ENCODE measurements at places on chromosomes 3 and 15.

GRCh38 chr15:48279608-48280007 lies 51.6 kb upstream of the DUT start:
- DNase-seq, result no peak

GRCh38 chr15:25683911-25684310 lies 179.2 kb downstream of the ATP10A start:
- DNase-seq, result no peak

GRCh38 chr3:38102444-38102814 lies 34.5 kb downstream of the ACAA1 start:
- DNase-seq, result no peak

DNA sequence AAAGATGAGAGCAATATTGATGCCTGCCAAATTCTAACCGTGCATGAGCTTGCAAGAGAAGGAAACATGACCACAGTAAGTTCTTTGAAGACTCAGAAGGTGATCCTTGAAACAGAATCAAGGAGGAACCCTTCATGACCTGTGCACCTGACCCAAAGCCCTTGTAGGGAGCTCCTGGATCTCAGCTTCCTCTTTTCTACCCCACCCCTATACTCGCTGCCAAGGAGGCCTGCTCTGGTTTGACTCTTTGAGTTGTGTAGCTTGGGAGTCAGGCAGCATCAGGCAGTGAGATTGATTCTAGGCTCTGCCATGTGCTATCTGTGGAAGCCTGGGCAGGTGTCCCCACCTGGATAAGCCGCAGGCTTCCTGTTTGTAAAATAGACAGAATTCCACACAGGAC lies 10.6 kb downstream of the TTC21A start:
- no peak for DNase-seq

DNA sequence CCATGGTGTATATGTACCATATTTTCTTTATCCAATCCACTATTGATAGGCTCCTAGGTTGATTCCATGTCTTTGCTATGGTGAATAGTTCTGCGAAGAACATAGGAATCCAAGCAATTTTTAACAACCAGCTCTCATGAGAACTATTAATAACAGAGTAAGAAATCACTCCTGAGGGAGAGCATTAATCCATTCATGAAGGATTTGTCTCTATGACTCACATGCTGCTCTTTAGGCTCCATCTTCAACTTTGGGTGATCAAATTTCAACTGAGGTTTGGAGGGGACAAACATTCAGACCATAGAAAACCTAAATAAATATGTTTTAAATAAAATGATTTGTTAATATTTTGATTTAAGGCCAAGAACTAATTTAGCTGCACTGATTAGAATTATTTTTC lies 147.4 kb downstream of the NSUN3 start:
- no peak for DNase-seq

DNA sequence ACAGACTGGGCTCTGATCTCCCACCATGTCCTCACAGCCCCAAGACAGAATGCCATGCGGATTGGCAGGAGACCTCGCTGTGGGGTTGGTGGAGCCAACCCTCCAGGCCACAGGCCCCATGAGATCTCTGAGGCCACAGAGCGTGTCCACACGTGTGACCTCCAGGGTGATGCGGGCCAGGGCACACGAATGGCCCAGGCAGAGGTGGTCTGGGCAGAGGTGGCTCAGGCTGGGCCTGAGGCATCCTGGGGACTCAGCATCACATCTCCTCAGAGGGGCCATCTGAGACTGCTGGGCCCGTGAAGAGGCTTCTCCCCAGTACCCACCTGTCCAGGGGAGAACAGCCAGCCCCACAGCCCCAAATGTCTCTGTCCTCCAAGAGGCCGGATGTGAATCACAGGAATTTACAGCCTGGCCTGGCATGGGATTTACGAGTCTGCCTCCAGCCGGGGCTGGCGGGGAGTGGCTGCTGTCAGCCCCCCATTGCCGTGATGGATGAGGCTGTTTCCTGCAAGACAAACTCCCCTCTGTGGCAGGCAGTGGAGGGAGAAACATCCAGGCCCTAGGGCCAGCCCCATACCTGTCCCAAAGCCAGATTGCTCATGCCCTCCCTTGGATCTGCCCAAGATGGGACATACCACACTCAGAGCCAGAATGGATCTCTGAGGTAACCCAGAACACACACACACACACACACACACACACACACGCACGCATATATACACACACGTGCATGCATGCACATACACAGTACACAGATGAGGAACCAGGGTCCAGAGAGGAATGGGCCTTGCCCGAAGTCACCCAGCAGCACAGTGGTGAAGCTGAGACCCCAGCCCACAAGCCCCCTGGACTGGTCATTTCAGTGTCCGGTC lies 208.3 kb downstream of the TBC1D2B start:
- DNase-seq, result no peak

- no peak for DNase-seq
Measured at GRCh38 chr15:32898414-32898813, 180.6 kb downstream of the GREM1 start.

DNA sequence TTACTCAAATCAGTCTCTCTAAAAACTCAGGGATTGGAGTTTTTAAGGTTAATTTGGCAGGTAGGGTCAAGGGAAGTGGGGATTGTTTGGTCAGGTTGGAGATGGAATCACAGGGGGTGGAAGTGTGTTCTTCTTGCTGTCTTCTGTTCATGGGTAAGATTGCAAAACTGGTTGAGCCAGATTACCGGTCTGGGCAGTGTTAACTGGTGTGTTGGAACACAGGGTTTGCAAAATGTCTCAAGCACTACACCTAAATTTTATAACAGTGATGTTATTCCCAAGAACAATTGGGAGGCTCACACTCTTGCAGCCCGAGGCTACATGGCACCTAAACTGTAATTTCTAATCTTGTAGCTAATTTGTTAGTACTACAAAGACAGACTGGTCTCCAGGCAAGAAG lies 425.4 kb downstream of the PLOD2 start:
- DNase-seq, result no peak

- DNase-seq, result no peak
Measured at GRCh38 chr3:109018828-109019227, 65.1 kb upstream of the GUCA1C start.

- no peak for DNase-seq
Measured at GRCh38 chr3:141485641-141486495, 959 bp upstream of the RASA2 start.

DNA sequence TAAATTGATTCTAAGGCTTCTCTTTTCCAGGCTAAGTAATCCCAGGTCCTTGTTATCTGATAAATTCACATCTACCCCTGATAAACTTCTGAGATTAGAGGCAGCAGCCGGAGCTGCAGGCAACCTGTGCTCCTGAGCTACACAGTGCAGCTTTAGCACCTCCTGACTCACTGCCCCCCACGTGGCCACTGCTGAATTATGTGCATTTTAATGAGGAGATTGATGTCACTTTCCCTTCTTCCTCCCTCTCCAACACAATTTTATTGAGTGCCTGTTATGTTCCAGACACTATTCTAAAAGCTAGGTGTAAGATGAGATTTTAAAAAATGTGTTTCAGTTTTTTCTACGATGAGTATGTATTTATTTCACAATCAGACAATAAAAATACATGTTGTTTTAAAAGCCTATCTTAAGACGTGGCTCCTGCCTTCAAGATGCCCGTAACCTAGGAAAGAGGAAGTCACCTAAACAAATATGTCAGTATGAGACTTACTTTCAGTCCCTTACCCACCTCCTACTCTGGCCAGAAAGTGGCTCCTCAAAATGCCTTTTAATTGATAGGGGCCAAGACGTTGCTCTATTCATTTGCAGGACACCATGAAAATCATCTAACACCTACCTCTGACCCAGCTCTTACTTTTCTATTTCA lies 161.5 kb upstream of the PFN2 start:
- no peak for DNase-seq

- DNase-seq, result peak; percentile 61
Measured at GRCh38 chr15:90594301-90594738, 64.6 kb downstream of the CRTC3 start.

DNA sequence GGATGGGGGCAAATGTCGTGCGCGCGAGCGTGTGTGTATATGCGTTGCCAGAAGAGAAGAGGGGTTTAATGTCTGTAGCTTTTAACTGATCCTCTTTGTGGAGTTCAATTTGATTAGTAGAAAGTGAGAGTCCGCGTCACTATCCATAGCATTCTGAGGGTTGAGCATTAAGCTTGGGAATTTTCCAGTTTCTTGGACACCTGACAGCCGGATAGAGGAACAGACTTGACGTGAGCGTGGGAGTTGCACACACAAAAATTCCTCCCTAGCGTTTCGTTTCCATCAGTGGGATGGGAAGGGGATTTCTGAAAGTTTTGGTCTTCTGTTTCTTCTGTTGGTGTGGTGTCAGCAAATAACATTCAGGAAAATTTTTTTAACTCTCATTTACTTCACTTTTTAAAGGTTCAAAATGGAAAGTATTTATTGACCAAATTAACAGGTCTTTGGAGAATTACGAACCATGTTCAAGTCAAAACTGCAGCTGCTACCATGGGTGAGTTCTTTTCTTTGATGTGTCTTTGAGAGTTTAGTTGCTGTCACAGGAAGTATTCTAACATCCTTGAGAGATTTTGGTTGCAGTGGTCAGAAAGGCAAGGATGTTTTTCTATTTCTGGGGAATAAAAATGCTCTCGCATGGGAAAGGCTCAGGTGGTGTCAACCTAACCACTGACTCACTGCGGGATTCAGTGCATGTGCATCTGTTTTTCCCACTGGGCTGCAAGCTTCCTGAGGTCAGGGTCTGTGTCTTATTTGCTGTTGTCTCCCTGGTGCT lies 841 bp downstream of the POGLUT1 start:
- DNase-seq, result no peak

GRCh38 chr15:81008312-81008711 lies 7.6 kb downstream of the TLNRD1 start:
- DNase-seq, result no peak

DNA sequence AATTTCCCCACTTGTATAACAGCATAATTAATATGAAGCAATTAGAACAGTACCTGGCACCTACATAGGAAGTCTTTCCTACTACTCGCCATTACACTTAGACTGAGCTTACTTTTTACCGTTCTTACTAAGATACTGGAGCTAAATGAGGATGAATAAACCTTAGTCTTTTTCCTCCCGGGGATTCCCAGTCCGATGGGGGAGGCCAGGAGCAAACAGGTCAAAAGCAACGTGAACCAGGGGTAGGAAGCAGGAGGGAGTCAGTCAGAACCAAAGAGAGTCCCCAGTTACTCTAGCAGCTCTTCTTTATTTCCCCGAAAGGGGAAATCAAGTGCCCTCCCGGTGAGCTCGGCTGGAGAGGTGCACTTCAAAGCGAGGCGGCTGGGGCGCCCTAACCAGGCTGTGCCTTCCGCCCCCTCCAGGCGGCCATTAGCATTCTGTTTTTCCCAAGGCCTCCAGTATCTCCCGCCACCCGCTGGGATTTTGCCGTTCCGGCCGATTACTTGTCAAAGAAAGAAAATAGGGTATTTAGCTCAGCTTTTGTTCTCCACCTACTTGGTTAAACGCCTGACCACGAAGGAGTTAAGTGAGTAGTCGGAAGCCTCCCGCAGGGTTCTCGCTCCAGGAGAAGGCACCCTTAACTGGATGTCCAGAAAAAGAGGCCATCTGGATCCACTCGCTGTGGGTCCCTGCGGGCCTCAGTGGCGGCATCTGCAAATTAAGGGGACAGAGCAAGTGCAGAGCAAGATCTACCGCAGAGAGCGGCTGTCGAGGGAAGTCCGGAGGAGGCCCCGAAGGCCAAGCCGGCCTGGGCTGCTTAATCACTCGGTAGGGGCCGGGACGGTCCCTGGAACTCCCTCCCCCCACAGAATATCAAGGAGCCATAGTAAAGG lies 6.3 kb upstream of the EOMES start:
- no peak for DNase-seq

- DNase-seq, result no peak
Measured at GRCh38 chr3:34078418-34078817, 280.0 kb downstream of the PDCD6IP start.

DNA sequence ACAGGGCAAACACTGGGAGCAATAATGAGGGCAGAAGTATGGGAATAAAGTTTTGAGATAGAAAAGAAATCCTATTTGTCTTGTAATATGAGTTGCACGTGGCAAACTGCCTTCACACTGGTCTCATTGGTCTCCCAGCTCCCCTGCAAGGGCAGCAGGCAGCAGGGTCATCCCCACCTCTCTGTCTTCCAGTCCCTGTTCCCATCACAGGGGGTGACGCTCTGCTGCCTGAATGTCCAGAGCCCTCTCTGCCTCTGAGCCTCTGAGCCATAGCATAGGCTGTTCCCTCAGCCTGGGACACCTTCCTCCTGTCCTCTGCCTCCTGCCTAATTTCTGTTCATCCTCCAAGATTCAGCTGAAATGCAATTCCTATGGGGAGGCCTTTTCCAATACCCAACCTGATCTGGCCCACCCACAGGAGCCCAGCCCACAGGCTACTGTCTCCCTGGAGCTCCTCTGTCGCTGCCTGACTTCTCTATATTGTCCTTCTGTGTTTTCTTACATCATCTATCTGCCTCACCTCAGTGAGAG lies 12.1 kb upstream of the SKOR1 start:
- no peak for DNase-seq

- DNase-seq, result no peak
Measured at GRCh38 chr15:58606577-58607080, 142.9 kb downstream of the ADAM10 start.

- DNase-seq, result no peak
Measured at GRCh38 chr3:147267434-147267833, 138.9 kb downstream of the ZIC4 start.

- DNase-seq, result no peak
Measured at GRCh38 chr3:144104679-144105078, 133.1 kb downstream of the DIPK2A start.

- DNase-seq, result no peak
Measured at GRCh38 chr15:93029836-93030429, 59.1 kb downstream of the RGMA start.

DNA sequence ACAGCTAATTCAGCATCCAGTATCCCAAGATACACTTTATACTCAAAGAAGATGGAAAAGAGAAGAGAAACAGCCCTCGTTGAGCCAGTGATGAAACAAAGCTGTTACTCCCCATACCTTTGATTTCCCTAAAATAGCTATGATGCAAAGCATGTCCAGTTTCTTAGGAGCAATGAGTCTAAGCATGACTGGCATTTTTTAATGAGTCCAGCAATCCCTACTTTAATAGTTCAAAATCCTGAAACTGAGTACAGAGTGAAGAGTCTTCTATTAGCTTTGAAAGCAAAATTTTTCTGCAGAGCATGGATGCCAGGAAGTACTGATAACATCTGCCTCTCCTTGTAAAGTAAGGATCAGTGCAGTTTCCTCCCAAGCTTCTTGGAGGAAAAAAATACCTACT lies 302.7 kb downstream of the IL5RA start:
- no peak for DNase-seq

GRCh38 chr15:86653344-86654197 lies 573.9 kb downstream of the AGBL1 start:
- DNase-seq, result no peak
